Head of caudate nucleus (tissue), 42 donors: ENCODE measurements at places on chromosomes 12 and 14.

- no peak for DNase-seq
Measured at GRCh38 chr14:60067882-60068281, 23.8 kb upstream of the PCNX4 start.

DNA sequence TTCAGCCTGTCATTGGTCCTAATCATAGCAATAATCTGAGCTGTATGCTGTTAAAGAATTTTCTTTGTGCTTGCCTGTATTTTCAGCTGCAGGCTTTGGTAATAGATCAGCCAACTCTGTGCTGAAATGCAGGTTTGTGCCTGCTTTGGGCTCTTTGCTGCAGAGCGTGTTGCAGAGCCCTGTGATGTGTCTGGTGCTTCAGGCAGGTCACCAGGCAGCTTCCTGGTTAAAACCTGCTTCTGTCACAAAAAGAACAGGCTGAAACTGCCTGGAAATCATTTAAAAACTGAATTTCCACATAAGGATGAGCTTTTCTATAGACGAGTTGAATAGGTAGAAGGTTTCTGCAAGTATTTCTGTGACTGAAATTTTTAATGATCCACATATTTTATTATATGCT, 3.1 kb downstream of the DIP2B start:
- no peak for DNase-seq

- no peak for DNase-seq
Measured at GRCh38 chr14:85118274-85118673, 411.7 kb upstream of the FLRT2 start.

GRCh38 chr12:1581973-1582708, 12.2 kb downstream of the FBXL14 start:
- no peak for DNase-seq

GRCh38 chr12:132342251-132343227, 13.2 kb upstream of the GALNT9 start:
- DNase-seq, result no peak

DNA sequence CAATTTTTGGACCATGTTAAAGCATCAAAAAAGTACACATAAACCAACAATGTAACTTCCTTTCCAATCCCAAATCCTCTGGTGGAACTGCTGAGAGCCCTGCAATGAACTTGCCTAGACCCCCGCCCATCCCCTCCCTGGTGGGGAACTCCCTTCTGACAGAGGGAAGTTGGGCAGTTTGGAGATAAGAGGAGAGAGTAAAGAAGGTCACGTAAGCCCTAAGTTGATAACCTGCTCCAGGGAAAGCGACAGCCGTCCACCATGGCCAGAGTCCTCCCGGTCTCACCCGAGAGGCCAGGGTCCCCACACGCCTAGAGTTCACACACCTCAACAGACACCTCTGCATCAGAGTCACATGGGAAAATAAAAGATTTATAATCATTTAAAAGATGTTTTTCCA, 138.7 kb downstream of the EGLN3 start:
- DNase-seq, result no peak

GRCh38 chr12:118238888-118239287, 103.0 kb downstream of the PEBP1 start:
- no peak for DNase-seq

- peak; percentile 23 for DNase-seq
Measured at GRCh38 chr12:94074980-94075629, 73.3 kb upstream of the PLXNC1 start.

DNA sequence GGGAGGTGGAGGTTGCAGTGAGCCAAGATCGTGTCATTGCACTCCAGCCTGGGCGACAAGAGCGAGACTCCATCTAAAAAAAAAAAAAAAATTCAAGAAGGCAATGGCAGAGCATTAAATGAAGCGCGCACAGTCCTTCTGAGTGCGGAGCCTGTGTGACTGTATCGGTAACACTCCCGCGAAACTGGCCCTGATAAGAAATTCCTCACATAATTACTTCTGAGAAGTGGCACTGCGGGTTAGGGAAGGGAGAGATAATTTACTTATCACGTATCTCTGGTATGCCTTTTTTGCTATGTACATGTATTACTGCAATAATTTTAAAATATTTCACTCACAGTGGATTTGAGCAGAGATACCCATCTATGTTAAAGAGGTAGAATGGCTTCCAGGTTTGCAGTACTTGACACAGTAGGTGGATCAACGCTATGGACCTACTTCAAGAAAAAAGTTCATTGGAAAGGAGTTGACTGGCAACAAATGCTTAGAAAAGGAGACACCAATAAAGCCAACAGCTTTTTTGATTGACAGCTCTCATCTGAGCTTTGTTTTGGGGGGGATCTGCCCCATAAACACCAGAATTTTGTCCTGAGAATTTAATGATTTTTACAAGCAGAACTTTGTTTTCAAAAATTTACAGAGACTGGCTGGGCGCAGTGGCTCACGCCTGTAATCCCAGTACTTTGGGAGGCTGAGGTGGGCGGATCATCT, 29.2 kb upstream of the SPTLC2 start:
- no peak for DNase-seq

GRCh38 chr12:101826766-101827368, 3.9 kb downstream of the GNPTAB start:
- DNase-seq, result no peak

- DNase-seq, result peak; percentile 11
Measured at GRCh38 chr12:127893895-127894609, 372.9 kb upstream of the TMEM132C start.

GRCh38 chr14:51979088-51979709, 10.1 kb upstream of the RTRAF start:
- peak; percentile 93 for DNase-seq
